Stimulated activated naive CD8-positive, alpha-beta T cell treated with anti-CD3 and anti-CD28 coated beads, Interleukin-15, Interleukin-2, amounts not matched to agents 100 U/mL and 50 U/mL, for 24 hours (primary cell): ENCODE measurements at places on chromosomes 11 and 22.

GRCh38 chr11:123306531-123306930 lies 111.5 kb upstream of the CLMP start:
- no peak for DNase-seq

DNA sequence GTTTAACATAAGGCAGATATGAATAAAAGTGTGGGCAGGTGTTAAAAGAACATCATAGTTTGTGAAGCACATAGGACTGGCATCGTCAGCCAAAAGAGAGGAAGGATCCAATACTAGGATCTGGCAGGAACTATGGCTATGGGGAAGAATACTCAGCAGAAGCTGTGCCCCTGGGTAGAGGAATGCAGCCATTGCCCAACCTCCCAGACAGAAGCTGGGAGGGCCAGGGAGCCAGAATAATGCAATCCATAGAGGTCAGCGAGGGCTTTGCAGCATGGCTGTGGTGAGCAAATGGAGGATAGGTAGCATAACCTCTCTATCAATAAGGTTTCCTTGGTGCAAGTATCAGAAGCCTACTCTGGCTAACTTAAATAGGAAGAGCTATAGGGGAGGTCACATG lies 11.7 kb upstream of the CSTF3 start:
- no peak for DNase-seq

GRCh38 chr11:19242179-19242932 lies 1.6 kb upstream of the E2F8 start:
- peak; percentile 11 for DNase-seq

DNA sequence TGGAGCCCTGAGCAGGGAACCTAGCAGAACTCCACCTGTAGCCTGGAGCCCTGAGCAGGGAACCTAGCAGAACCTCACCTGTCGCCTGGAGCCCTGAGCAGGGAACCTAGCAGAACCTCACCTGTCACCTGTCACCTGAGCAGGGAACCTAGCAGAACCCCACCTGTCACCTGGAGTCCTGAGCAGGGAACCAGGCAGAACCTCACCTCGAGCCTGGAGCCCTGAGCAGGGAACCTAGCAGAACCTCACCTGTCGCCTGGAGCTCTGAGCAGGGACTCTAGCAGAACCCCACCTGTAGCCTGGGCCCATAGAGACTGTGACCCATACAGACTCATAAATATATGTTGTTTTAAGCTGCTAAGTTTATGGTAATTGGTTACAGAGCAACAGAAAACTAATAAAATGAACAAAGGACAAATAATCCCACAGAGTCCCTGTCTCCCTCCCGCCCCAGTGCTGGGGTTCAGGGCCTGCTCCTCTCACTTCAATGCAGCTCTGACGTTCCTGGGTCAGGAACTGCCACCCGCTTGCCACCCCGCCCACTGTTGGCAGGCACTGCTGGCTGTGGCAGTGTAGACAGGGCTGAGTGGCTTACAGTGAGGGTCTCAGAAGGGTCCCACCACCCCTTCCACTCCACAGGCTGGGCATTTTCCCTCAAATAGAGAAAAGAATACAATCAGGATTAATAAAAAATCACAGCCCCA lies 259.1 kb downstream of the TBC1D22A start:
- no peak for DNase-seq

GRCh38 chr11:126161023-126161391 lies 50.4 kb downstream of the RPUSD4 start:
- no peak for DNase-seq

- no peak for DNase-seq
These were observed 224.5 kb downstream of the ADAMTS15 start for GRCh38 chr11:130672911-130673310.

DNA sequence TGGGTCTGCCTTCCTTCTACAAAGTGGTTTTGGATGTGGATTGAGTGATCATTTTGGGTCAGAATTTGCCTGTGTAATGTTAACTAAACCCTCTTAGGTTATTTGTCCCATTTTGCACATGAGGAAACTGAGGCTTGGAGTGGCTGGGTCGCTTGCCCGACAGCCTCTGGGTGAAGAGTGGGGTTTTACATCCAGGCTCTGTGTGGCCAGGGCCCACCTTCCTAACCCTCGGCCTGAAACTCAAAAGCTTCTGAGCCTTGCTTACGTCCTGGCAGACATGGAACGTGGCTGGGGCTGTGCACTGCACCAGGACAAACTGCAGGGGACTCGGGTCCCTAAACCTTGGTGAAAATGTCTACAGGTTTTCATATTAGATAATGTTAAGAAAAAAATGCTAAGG lies 542.4 kb downstream of the TBC1D22A start:
- DNase-seq = no peak

DNA sequence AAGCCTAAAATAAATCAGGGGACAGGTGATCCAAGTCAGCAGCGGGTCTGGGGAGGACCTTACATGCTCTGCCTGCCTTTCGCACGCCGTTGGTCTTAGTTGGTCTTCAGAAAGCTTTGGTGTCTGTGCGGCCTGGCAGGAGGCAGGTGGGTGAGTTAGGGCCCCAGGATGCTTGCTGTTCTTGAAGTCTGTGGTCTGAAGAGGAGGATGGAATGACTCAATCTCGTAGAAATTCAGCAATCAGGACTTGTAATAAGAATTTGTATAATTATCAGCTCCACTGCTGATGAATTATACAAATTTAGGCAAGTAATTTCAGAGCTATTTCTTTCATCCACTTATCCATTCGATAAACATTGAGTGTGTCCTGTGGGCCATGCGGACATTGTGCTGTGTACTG lies 138.5 kb downstream of the FEZ1 start:
- no peak for DNase-seq

GRCh38 chr11:33539751-33540150 lies 160.9 kb downstream of the C11orf91 start:
- no peak for DNase-seq

- DNase-seq = no peak
These were observed 906 bp downstream of the CCDC90B start for GRCh38 chr11:83285151-83285770.

DNA sequence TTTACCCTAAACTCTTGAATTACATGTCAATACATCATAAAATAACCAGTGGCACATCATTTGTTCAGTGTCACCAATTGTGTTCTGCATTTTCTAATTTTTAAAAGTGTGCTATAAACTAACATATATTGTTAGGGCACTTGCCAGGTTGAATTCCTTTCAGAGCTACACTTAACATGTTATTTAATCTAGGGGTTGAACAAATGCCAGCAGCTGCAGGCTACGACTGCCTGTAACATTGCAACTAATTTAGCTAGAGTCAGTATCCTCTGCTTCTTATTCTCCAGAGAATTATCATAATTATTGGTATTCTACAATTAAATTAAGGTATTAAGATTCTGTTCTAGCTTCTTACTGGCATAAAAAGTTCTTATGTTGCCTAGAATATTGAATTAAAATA lies 46.4 kb upstream of the ARHGAP42 start:
- DNase-seq = no peak

DNA sequence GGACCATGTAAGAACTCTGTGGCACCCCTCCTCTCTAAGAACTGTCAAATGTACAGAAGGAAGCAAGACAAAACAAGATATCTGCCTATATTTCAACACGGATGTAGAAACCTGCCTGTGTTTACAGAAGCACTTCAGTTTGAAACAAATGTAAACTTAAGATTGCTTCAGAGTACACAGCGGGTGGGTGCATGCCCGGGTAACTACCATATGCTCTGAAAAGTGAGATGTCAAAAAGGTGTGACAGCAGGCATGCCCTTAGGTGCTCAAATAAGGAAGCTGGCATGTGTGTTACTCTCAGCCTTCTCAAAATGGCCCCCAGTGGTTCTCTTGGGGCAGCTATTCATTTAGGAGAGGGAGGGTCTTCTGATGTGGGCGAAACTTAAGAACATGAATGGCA lies 5.2 kb downstream of the ACP2 start:
- DNase-seq = no peak

GRCh38 chr11:65560555-65561418 lies 2.6 kb upstream of the LTBP3 start:
- no peak for DNase-seq

DNA sequence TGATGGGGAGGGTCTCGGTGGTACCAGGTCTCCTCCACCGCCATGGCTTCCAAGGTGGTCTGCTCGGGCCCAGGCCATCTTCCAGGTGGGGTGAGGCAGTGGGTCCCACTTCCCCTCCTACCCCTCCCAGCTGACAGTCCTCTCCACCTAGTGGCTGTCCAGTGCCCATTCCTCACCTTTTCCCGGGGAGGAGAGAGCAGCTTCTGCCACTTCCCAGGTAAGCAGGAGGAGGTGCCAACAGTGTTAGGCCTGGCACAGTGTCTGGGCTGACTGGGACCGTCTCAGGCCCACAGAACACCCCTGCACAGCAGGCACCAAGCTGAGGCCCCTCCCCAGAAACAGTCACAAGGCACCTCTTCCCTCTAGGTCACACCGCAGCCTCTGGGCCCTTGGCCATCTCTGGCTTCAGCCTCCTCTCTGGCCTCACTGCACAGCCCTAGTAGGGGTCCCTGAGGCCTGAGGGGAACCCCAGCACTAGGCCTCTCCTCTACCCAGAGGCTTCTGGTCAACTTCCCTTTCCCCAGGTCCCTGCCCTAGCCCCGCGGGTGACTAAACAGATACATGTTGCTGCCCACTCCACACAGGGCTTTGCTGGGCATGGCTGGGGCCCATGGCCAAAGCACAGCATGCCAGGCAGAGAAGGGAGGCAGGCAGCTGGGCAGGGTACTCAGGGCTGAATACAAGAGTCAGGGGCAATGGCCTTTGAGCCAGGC lies 2.3 kb upstream of the ANKRD13D start:
- peak; percentile 39 for DNase-seq

DNA sequence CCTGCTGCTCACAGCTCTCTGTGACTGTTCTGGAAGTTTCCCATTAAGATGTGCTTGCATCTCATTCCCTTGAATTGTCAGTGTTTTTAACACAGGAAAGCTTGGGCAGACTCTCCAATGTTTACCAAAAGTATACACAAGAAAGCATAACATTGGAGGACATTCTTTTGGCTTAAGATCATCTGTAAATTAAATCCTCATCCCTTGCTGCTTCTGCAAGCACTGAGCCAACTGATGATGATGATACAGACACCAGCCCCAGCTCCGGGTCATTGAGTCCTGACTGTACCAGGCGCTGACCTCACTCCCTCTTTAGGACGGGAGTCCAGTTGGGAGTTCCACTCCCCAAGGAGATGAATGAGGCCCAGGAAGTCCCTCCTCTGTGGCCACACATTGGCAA lies 23.8 kb downstream of the CD82 start:
- DNase-seq = no peak

DNA sequence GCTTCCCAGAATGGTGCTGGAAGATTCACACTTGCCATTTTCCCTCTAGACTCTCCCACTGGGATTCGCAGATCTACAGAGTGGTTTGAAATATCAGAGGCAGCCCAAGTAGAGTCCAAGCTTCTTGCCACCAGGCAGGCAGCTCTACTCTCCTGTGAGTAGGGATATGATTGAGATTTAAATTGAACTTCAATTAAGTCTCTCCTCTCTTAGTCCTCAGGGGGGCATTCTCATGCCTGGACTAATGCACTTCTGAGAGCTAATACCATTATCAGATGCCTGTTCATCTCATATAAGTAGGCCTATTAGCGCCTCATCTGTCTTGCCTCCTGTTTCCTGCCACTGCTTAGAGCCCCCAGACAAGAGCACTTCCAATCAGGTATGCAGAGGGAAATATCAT lies 25.5 kb upstream of the AMPD3 start:
- DNase-seq = no peak

- DNase-seq = peak; percentile 76
These were observed 8.7 kb upstream of the LAYN start for GRCh38 chr11:111531687-111532364.

GRCh38 chr11:105111145-105111944 lies 28.2 kb downstream of the CARD18 start:
- no peak for DNase-seq

DNA sequence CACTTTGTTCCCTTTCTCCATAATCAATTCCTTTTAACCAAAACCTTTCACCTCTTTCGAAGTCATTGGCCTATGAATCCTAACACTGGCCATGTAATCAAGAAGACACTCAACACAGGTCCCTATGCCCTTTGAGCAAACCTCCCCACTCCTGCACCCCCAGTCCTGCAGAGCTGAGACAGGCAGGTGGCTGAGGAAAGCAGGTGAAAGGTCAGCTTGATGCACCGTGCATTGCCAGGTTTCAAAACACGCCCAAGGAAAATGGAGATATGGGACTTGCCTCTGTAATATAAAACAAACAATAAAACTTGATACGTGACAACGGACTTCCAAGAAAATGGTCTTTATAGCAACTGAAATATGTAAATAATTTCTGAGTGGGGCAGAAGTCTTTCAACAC lies 10.6 kb downstream of the CPT1A start:
- no peak for DNase-seq
